Fibroblast of skin of abdomen (primary cell): ENCODE measurements at places on chromosomes 13 and 19.

- DNase-seq, result no peak
Measured at GRCh38 chr19:482186-483041, 13.9 kb upstream of the MADCAM1 start.

GRCh38 chr13:33859691-33860303 lies 41.8 kb downstream of the RFC3 start:
- DNase-seq, result no peak

DNA sequence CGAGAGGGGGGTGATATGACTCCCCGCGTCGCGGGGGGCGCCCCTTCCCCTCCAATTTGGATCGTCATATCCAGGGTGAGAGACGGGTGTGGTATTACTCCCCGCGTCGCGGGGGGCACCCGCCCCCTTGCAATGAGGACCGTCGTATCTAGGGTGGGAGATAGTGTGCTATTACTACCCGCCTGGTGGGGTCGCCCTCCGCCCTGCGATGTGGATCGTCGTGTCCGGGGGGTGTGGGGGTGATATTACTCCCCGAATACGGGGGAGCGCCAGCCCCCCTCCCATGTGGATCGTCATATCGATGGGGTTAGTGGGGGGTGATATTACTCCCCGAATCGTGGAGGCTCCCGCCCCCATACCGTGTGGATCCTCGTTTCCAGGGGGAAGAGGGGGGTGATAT lies 29.2 kb upstream of the RGCC start:
- DNase-seq, result no peak

- DNase-seq, result no peak
Measured at GRCh38 chr13:26485786-26486185, 71.7 kb upstream of the WASF3 start.

DNA sequence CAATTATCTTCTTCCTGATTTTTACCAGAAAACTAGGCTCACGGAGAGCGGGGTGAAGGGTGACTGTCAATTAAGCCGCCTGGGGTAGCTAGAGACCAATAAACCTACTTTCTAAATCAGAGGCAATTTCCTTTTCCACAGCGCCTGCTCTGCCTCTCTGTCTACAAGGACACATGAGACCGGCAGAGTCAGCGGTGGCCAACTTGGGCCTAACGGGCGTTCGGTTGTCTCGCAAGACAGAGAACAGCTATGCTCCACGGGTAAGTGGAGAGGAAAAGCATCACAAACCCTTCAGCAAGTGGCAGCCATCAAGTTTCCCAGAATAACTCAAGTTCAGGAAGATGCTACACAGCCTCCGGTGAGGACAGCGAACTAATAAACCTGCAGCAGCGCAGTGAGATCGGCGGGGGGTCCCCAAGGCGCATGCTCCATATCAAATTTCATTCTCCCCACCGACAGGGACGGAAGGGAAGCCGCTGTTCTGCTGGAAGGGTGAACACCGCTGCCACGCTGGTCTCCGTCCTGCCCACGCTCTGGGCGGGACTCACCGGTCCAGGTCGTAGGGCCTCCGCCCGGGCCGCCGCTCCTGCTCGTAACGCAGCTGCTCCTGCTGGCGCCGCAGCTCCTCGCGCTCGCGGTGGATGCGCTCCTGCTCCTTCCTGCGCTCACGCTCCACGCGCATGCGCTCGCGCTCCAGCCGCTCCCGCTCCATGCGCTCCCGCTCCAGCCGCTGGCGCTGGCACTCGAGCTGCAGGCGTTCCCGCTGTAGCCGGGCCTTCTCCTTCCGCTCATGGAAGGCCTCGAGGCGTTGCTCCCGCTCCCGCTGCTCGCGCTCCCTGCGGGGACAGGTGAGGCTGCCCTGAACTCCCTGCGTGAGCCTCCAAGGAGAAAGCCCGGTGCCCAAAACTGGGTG lies 25.8 kb upstream of the TINCR start:
- no peak for DNase-seq

GRCh38 chr13:43206838-43207237 lies 183.5 kb downstream of the DNAJC15 start:
- no peak for DNase-seq

- no peak for DNase-seq
Measured at GRCh38 chr13:82647540-82647939, 1234.7 kb downstream of the SLITRK1 start.

DNA sequence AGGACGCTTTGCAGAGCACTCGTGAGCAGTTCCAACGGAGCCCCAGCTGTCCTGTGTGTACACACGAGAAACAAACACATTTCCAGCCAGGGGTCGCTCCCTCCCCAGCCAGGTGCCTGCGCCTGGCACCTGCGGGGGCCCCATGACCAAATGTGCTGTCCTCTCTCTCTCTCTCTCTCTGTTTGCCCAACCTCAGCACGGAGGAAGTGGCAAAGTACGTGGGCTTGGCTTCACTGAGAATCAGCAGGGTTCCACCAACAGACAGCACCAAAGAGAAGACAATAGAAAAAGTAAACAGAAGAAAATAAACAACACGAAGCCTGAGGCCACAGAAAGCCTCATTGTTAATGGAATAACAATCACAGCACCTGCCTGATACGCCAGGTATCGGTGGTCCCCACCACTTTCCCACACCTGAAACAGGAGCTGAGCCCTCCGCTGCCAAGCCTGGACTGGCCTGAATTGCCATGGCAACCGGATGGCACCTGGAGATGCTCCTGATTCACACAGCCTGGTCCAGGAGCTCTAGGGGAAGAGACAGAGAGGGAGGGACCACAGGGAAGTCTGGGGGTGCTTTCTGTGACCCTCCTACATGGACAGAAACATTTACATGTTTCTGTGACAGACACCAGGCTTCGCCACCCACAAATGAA lies 103.9 kb upstream of the CACNA1A start:
- DNase-seq, result no peak

GRCh38 chr13:114259974-114260373 lies 21.4 kb upstream of the UPF3A start:
- no peak for DNase-seq

DNA sequence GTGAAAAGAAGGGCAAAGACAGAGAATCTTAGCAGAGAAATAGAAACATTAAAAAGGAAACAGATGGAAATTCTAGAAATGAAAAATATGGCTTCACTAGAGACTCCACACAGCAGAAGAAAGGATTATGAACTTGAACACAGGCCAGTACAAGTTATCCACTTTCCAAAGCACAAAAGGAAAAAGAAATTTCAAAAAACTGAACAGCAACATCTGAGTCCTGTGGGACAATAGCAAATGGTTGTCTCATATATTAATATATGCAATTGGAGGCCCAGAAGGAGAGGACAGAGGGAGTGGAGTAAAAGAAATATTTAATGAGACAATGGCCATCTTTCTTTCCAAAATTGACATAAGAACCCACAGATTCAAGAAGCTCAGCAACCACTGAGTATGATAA lies 141.7 kb upstream of the GJB6 start:
- DNase-seq, result no peak

- no peak for DNase-seq
Measured at GRCh38 chr19:29678484-29679106, 13.3 kb downstream of the PLEKHF1 start.

GRCh38 chr19:10419646-10420443 lies 493 bp upstream of the PDE4A start:
- peak; percentile 50 for DNase-seq

GRCh38 chr13:75579529-75579928 lies 29.9 kb downstream of the UCHL3 start:
- DNase-seq, result no peak

GRCh38 chr13:28493740-28494503 lies 1.0 kb downstream of the FLT1 start:
- no peak for DNase-seq

DNA sequence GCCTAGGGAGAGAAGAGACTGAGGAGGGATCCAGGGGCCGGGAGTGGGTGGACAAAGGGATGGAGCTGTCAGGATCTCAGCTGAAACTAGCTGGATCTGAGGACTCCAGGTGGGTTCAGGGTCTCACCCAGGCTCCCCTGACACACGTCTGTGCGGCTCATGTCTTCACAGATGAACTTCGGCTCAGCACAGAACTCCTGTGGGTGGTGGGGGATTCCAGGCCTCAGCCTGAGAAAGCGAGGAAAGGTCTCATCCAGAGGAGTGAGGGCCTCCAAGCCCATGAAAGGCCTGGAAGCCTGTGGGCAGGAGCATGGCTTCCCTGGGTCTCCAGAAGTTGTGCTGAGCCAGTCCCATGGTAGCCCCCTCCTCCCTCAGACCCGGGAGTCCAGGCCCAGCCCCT lies 1.4 kb downstream of the CAPN12 start:
- no peak for DNase-seq

GRCh38 chr19:19382118-19382517 lies 23.4 kb upstream of the GATAD2A start:
- DNase-seq, result no peak

DNA sequence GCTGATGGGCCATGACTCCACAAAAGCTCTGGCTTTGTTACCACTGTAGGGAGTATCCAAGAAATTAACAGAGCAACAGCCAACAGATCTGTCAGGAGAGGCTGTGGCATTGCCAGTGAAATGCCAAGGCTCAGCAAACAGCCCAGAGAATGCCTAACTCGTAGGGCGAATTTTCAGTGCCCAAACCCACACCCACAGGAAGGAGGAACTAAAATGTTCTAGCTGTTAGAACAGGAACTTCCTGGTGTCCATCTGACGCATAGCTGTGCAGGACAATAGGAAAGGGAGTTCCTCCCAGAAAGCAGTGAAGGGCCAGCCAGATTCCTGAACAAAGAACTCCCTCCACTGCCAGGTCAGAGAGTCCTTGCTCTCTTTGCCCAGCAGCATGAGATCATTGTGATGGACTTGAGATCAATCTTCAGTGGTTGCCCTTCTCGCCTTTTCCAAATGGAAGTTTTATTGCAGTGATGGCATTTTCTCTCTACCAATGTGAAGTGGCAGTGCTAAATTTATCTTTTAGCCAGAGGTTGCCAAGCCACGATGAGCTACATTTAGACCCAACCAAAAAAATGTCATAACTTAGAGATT lies 224.2 kb upstream of the STARD13 start:
- peak; percentile 26 for DNase-seq

DNA sequence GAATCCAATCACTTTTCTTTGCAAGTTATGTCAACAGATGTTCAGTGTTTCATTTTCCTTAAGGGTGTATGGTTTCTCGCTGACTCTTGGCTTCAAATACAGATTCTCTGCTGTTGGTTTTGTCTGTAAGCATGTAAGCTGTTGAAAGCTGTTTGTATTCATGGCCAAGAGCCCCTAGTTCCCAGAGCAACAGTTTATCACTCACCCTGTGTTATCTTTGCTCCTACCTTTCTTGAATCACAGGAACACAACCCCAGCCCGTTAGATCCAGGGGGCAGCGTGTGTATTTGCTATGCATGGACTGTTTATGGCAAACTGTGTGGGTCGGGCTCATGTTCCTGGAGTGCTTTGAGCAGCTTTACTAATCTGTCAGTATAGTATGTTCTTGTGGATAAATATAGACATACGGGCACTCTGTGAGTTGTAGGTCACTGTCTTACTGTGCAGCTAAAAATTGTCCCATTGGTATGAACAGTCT lies 28.9 kb downstream of the FRY start:
- no peak for DNase-seq

- DNase-seq, result peak; percentile 12
Measured at GRCh38 chr13:105763851-105764250, 771.6 kb downstream of the EFNB2 start.

DNA sequence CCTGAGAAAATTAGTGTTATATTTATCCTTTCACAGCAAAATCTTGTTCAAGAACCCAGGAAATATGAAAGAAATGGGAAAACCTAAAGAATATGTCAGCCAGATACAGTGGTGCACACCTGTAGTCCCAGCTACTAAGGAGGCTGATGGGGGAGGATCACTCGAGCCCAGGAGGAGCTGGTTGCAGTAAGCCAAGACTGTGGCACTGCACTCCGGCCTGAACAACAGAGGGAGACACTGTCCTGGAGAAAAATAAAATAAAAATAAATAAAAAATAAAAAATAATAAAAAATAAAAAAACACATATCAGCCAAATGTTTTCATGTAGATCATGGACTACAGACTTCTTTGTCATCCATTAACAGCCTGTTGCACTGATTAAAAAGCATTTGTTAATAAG lies 244.8 kb upstream of the KLHL1 start:
- DNase-seq, result no peak

DNA sequence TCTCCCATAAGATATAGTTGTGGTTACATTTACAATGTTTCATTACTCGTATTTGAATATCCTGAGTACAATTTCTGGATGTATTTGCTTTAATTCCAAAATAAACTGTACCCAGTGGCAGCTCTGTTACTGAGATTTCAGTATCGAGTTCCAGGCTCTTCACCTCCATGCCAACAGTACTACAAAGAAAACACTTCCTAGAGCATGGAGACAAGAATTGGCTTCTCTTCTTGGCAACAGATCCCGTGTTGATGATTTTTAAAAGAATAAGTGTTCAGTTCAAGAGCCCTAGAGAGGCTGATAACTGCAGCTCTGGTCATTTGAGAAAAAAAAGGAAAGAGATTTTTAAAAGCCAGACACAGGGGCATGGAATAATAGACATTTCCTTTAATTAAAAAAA lies 302.8 kb downstream of the EFNB2 start:
- DNase-seq, result no peak

DNA sequence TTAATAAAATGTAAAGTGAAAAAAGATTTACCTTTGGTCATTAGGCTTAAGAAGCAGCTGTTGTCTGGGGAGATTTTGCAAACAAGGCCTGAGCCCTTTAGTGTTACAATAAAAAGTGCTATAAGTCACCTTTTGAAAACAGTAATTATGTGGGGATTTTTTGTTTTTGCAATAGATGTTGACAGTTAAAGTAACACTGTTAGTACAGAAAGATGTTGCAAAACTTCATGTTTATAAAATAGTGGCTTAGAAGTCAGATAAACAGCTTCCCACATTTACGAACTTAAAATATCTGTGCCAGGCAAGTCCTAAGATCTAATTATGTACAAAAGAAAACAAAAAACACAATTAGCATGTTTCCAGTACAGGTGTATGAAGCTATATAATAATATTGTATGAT lies 138.0 kb upstream of the IRS2 start:
- no peak for DNase-seq

DNA sequence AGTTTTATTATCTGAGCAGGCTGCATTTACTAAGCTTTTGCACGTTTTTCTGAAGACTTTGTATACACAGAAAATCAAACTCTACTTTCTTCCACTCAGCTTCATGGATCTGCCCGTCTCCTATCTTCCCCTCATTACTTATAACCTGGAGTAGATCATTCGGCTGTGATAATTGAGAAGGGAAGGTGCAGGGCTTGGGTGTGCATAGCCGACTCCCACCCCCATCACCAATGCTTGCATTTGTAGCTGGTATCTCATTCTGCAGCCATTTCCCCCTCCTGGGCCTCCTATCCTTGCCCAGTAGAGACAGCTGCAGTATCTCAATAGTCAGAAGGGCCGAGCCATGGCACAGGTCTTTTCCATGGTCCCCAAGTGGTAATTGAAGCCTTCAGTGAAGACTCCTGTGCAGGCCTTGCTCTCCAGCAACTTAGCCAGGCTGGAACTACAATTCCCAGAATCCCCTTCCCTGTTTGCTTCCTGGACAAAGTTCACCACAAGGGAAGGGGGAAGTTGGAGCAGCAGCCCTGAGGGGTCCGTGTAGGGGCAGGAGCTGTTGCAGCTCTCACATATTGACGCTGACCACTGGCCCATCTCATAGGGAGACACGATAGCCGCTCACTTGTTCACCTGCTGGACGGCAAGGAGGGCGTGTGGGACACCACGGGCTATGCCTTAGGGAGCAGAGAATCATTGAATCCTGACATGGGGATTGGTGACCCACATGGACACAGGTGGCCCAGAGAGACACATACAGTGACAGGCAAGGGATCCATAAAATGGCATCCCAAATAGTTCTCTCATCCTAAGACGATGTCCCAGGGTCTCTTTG lies 2.1 kb upstream of the SIGLEC8 start:
- DNase-seq, result no peak
